Right ventricle myocardium superior (tissue), 1 donor: ENCODE measurements at places on chromosomes 4 and X. TPM values are rescaled to one million over a fixed set of nuclear protein-coding genes. Genes with fewer than 3 reads are reported as not detected.

DNA sequence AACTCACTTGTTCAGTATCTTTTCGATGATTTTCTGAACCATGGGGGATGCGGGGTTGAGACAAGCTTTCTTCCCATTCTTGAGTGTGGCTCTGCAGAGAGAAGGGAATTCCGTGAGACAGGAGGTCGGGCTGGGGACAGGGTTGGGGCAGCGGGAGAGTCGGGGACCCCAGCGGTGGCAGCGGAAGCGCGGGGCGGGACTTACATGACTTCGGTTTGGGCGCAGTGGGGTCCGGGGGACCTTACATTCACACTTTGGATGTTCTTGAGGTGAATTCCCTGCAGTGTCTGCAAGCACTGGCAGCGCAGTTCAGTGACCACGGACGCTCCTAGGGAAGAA, 434 bp downstream of the CXCL3 start:
- DNase-seq, result peak; percentile 47

GRCh38 chr4:102174719-102175189, 170.5 kb downstream of the SLC39A8 start:
- DNase-seq, result no peak

Gene CT45A1
- not detected for total RNA-seq

Gene MBNL3
- 31.1 TPM for total RNA-seq

- no peak for DNase-seq
Measured at GRCh38 chr4:12612876-12613275, 871.3 kb downstream of the RAB28 start.

DNA sequence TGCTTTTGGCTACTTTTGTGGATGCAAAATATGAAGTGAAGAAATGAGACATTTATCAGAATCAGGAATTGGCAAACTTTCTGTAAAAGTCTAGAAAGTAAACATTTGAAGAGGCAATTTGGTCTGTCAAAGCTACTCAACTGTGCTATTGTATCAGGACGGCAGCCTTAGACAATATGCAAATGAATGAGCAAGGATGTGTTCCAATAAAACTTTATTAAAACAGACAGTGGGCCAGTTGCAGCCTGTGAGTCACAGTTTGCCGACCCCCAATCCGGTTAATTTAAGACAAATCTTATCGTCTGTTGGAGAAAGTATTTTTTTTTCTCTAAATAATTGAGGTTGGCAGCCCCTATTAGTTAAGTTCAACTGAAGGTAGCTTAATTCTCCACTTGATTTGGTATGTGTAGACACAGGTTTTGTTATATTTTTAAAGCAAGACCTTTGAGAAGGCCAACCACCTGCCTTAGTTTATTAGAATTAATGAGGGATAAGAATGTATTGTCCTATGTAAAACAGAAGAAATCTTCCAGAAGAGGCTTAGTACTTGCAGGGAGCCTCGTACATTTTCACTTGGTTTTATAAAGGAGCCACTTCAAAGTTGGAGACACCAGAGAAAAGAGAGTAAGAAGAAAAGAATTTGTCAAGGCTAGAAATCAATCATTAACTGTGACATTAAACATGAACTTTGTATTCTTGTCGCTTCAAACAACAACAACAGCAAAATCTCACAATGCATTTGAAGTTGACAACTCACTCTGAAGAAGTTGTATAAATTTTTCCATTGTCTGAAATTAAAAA, 81.6 kb upstream of the FAT1 start:
- no peak for DNase-seq
